ENCODE measurements at places on chromosomes 1 and 21.

- DNase-seq: no peak
These were observed 97.2 kb upstream of the ARTN start for GRCh38 chr1:43836267-43836951.

DNA sequence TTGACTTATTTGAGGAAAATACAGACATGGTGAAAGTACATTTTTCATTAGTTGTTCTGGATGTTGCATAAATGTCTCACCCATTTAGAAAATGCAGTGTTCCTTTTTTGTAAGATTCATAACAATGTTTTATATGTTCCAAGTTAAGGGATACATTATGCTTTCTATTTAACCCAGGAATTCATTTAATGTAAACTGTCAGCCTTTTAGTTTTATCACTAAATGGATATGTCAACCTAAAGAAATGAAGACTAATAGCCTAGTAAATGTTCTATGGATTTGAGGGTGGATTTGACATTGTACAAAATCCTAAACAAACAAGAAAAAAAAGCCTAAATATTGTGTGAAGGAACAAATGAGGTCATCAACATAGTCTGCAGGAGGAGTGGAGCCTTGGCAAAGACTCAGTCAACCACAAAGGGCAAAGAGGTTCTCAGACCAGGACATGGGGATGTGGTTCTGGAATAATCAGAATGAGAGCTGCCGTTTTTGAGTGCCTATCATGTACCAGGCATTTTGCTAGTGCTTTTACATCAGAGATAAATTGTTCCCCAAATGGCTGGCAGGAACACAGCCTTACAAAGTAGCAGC, 8.8 kb upstream of the INSL5 start:
- no peak for DNase-seq

- DNase-seq: no peak
These were observed 4.1 kb upstream of the KRTAP12-2 start for GRCh38 chr21:44670642-44671432.

GRCh38 chr1:43587594-43587993, 56.9 kb downstream of the PTPRF start:
- DNase-seq: no peak

GRCh38 chr1:113246929-113247328, 143.4 kb upstream of the MAGI3 start:
- DNase-seq: no peak

GRCh38 chr1:181134543-181135436, 46.3 kb downstream of the IER5 start:
- DNase-seq: no peak

DNA sequence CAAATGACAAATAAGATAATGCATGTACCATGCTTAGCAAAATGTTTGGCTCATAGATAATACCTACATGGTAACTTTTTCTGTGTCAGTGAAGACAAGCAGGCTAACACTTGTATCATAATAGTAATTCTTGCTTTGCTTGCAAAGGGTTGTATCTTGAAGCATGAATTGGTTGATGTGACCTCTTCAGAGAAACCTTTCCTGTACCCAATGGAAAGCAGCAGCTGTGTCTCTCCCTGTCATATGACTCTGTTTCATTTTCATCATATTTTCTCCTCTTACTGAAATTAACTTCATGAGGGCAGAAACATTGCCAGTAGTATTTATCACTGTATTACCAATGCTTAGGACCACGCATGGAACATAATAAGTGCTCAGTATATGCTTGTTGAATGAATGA, 4.4 kb downstream of the SH2D1B start:
- no peak for DNase-seq

- DNase-seq: no peak
These were observed at the start of gene CAMK1G for GRCh38 chr1:209583408-209583807. CAMK1G (plus strand) TSS chr1:209583714; CDS start chr1:209594984, 11,270 bp downstream.

- no peak for DNase-seq
These were observed 54.2 kb upstream of the B3GALT2 start for GRCh38 chr1:193240609-193241008.

- no peak for DNase-seq
These were observed 40.6 kb upstream of the RAB4A start for GRCh38 chr1:229230140-229230892.

DNA sequence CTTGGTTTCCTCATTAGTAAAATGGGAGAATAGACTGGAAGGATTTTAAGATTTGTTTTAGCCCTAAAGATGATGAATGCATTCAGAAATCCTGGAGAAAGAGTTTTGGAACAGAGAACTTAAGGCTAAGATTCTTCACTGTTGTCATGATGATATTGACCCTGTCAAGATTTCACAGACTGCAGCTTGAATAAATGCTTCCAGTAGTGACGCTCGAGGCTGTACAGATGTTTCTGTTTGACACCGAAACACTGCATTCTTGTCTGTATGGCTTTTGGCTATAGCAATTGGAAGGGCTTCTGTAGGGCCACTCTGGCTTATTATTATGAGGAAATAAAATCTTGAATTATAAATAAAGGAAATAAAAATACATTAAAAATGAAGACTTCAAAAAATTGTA, 25.7 kb downstream of the SIM2 start:
- DNase-seq: no peak

- DNase-seq: no peak
These were observed 10.7 kb downstream of the ABCG1 start for GRCh38 chr21:42229676-42230075.

- DNase-seq: no peak
These were observed 610 bp downstream of the SCYL3 start for GRCh38 chr1:169892927-169893644.

DNA sequence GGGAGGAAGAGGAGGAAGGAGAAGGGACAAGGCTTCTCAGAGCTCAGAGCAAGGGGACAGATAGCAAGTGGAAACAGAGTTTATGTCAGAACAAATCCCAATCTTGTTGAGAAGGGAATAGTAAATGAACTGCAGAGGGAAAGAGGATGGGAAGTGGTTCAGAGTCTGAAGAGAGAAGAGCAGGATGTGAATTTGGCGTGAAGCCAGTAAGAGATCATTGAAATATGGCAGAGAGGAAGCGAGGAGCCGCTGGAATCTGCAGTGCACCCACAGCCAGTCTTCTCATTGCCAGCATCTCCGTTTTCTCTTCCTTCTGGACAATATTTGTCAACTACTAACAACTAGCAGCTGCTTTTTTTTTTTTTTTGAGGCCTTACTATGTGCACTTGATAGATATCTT, 19.1 kb downstream of the OLFML3 start:
- DNase-seq: no peak

DNA sequence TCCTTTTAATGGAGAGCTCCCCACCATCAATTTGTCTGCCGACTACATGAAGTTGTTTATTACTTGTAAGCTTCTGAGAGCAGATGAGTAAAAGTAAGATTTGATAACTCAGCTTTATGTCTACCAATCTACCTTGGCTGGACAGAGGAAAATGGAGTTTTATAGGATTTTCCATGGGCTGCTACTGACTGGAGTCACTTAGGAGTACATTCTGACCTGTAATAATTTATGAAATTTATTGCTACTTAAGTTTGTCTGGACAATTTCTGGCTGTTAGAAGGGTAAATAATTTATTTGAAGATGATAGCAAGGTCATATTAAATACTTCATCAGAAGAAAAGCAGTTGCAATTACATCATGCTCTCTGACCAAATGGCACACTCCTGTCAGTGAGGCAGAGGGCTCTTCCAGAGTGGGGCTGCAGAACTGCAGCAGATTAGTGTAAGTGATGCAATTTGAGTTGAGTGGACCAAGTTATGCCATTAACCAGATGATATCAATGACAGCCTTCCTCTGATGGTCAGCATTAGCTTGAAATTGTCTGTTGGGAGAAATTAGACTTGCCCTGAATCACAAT, 736.7 kb upstream of the PTBP2 start:
- no peak for DNase-seq

DNA sequence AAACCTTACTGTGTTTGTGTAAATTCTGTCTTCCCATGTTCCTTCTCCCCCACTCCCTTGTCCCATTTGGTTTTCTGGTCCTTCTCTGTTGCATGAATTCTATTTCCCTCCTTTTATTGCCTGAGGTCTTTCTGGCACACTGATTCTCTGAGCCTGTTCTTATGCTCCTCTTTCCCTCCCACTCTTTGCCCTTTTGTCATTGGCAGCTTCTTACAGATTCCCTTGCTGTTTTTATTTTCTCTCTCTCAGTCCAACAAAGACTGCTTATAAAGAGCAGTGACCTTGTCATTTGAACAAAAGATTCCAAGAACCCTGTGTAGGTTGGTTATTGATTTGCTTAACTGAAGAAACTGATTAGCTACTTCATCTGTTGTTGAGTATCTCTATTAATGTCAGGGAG, 49.7 kb downstream of the GPR52 start:
- DNase-seq: no peak

DNA sequence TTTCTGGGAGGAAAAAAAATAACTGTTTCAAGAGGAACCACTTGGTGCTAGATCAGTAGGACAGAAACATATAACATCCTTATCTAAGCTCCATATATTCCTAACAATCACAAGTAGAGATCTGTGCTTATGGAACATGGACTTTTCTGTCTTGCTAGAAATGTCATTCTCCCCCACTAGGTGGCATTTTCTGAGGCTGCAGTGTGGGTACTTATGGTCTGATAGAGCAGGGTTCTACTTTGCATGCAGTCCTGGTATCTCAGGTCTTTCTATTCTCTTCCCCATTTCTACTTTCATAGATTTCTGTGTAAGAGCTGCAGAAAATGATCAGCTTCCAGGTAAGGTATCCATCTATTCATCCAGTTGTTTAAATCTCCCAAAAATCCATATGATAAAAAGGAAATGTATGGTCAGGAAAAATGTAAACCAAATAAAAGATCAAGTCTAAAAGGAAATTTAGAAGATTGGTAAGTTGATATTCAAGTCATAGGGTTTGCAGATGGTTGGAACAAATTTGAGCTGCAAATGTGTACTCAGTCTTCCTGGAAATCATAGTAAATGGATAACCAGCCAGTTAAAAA, 1.5 kb downstream of the ZNF684 start:
- DNase-seq: no peak

GRCh38 chr1:9234223-9235095, at the start of gene H6PD:
H6PD (plus strand) TSS chr1:9234774; CDS start chr1:9244935, 10,161 bp downstream.
- peak; percentile 74 for DNase-seq

DNA sequence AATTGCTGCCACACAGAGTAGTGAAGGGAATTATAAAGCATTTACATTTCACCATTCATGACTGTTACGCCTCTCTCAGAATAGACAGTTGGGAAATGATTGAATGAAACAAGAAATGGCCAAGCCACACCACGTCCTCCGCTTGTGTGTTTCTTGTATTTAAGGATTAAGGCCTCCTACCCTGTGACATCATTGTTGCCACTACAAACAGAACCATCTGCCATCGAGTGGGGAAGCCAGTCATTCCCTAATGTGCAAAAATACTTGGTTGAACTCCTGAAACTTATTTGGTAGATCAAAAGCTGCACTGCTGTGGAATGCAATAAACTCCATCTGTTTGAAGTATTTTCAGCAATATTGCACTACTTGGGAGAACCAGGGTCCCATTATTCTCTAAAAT, 99.0 kb upstream of the C1orf105 start:
- DNase-seq: no peak

GRCh38 chr1:75203415-75204277, 69.5 kb downstream of the LHX8 start:
- DNase-seq: no peak

GRCh38 chr1:172589553-172589952, 56.6 kb downstream of the SUCO start:
- no peak for DNase-seq

- DNase-seq: no peak
These were observed 340.2 kb downstream of the PTPRU start for GRCh38 chr1:29576510-29576909.

GRCh38 chr1:52532731-52533327, 20.1 kb downstream of the TUT4 start:
- DNase-seq: no peak

GRCh38 chr1:66996018-66996682, 57.8 kb downstream of the SLC35D1 start:
- DNase-seq: peak; percentile 40

- DNase-seq: no peak
These were observed 6.4 kb downstream of the IL12RB2 start for GRCh38 chr1:67313934-67314671.

DNA sequence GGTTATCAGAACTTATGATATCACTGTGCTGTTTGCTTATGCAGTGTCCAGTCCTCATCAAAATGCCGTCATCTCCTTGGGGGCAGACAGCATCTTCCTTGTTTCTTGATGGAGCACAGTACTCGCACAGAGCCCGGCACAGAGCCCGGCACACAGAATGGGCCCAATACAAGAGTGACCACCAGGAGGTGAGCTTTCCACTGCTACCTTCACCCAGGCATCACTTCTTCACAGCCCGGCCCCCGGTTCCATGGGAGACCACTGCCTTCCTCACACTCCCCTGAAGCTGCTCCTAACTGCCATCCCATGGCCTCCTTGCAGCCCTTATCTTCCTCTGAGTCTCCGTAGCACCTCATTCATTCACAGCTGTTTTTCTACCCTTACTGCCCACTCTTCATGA, 94.0 kb downstream of the TNR start:
- DNase-seq: no peak

- DNase-seq: no peak
These were observed 22.0 kb upstream of the GRIK3 start for GRCh38 chr1:37056325-37056724.
